ENCODE measurements at places on chromosomes 6 and 20.
A peak's percentile ranks its signal among the peaks of the same experiment; 100 is the strongest.

- no peak for DNase-seq
Observed at GRCh38 chr6:161151660-161152526, 122.0 kb downstream of the AGPAT4 start.

DNA sequence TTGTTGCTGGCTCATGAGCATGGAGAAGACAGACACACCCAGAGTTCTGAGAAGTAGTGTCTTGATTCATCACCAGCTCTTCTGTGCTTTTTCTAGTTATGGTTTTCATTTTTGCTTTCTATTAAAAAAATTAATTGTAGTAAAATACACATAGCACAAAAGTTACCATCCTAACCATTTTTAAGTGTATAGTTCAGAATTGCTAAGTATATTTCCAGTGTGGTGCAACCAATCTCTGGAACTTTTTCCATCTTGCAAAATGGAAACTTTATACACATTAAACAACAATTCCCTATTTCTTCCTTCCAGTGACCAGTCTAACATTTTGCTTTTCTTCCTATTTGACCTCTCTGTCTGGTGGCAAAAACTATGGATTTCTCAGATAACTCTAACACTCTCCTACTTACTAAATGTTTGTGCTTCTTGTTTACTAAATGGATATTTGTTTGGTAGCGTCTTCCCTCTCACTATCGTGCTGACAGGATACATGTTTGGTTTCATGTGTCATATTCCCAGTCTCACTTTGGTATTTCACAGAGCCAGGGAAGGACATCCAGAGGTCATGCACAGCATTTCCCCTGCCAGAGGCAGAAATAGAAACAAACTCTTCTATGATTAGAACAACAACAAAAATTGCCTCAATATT lies 40.6 kb downstream of the TXLNB start:
- DNase-seq = no peak

DNA sequence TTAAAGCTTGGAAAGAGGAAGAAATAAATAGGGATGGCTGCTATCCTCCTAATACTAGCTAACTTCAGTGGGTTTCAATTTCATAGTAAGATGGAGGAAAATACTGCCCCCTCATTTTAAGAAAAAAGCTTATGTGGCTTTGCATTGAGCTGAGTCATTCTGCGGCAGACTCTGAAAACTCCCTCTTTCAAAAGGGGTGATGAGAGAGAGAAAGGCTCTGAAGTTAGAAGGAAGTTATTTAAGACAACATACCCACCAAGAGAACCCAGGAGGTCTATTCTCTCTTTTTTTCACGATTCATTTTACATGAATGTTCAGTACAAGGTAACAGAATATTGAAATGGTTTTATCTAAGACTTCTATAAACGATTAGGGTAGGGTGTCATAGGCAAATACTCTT lies 4.5 kb downstream of the PRDM13 start:
- DNase-seq = no peak

GRCh38 chr20:44967207-44967807 lies 995 bp downstream of the STK4 start:
- no peak for DNase-seq

GRCh38 chr6:36599791-36600209 lies 5.6 kb downstream of the SRSF3 start:
- peak; percentile 58 for DNase-seq

DNA sequence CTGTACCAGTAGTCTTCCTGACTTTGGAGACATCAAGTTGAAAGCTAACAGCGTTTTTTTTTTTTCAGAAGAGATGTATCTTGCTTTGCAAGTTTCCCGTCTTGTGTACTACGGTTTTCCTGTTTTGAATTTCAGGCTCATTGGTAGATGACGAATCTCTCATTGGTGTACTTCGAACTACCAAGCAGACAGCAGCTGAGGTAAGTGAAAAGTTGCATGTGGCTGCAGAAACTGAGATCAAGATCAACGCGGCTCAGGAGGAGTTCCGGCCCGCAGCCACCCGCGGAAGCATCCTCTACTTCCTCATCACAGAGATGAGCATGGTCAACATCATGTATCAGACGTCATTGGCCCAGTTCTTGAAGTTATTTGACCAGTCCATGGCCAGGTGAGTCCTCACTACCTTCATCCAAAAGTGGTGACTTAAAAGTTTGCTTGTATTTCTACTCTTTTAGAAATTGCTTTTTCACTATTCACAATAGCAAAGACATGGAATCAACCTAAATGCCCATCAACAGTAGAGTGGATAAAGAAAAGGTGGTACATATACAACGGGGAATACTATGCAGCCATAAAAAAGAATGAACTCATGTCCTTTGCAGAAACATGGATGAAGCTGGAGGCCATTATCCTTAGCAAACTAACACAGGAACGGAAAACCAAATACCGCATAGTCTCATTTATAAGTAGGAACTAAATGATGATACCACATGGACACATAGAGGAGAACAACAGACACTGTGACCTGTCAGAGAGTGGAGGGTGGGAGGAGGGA lies 110.6 kb upstream of the GLP1R start:
- DNase-seq = no peak

GRCh38 chr6:2843138-2843740 lies 1.6 kb upstream of the SERPINB1 start:
- DNase-seq = no peak

- no peak for DNase-seq
Observed at GRCh38 chr6:40386200-40386599, 201.0 kb downstream of the LRFN2 start.

GRCh38 chr6:112481211-112481610 lies 134.1 kb downstream of the RFPL4B start:
- no peak for DNase-seq

All from CD8-positive, alpha-beta memory T cell (primary cell).